ENCODE measurements at places on chromosomes 12 and 14. TPM values are rescaled to one million over a fixed set of nuclear protein-coding genes. Genes with fewer than 3 reads are reported as not detected.

The KRT2 gene
- not detected for total RNA-seq

The LTB4R gene
- total RNA-seq, result 6.7 TPM

The C12orf56 gene
- 9.2 TPM for total RNA-seq

The RAB5B gene
- 143 TPM for total RNA-seq

The FLRT2 gene
- total RNA-seq, result 205 TPM

The KRT5 gene
- 2.6 TPM for total RNA-seq

DNA sequence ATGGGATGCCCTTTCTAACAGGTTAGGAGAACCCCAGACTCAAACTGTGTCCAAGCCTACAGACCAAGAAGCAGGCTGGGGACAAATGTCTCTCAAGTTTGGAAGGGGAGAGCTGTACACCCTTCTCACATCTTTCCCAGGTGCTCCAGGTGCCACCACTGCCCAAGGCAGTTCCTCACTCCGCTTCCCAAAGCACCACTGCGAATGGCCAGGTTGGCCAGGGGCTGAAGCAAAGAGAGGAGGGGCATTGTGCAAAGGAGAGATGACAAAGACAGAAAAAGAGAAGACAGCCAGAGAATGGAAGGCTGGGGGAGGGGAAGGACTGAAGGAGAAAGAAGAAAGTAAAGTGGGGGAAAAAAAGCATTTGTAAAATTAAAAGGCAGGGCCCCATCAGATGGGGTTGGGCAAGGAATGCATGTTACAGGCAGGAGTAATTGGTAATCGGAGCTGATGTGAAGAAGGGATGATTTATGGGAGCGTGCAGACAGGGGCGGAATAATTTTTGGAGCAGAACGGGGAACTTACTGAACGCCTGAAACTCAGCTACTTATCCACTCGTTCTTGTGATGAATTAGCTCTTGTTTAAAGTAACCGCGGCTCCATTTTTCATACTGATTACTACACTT lies 165.8 kb downstream of the ESRRB start:
- no peak for DNase-seq

DNA sequence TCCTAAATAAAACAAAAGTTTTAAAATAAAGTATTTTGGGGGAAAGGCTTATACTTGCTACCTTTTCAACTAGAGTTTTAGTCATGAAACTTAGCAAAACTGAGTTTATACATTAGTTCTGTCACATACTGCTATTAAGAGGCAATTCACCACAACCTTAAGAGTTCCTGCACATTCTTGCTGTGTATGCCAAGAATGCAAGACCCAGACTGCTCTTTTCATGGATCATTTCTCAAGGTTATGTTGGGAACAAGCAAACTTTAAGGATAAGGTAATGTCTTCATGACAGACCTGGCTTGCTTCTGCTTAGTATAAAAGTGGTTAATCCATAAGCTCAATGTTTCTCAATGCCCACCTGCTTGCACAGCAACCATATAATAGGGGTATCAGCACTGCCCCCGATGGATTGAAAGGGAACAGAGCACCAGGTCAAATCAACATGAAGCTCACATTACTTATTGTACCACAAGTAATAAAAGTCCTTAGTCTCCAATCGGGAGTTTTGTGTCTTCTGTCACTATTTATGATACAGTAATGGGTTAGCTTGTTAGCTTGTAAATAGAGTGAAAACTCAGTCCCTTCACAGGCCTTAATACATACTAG lies 67.6 kb downstream of the KIF21A start:
- no peak for DNase-seq

GRCh38 chr12:117836999-117837736 lies 131.6 kb downstream of the KSR2 start:
- DNase-seq, result peak; percentile 90

GRCh38 chr12:45216983-45217485 lies 1.1 kb downstream of the ANO6 start:
- DNase-seq, result no peak

GRCh38 chr14:69501423-69501838 lies 16.9 kb downstream of the PLEKHD1 start:
- no peak for DNase-seq

DNA sequence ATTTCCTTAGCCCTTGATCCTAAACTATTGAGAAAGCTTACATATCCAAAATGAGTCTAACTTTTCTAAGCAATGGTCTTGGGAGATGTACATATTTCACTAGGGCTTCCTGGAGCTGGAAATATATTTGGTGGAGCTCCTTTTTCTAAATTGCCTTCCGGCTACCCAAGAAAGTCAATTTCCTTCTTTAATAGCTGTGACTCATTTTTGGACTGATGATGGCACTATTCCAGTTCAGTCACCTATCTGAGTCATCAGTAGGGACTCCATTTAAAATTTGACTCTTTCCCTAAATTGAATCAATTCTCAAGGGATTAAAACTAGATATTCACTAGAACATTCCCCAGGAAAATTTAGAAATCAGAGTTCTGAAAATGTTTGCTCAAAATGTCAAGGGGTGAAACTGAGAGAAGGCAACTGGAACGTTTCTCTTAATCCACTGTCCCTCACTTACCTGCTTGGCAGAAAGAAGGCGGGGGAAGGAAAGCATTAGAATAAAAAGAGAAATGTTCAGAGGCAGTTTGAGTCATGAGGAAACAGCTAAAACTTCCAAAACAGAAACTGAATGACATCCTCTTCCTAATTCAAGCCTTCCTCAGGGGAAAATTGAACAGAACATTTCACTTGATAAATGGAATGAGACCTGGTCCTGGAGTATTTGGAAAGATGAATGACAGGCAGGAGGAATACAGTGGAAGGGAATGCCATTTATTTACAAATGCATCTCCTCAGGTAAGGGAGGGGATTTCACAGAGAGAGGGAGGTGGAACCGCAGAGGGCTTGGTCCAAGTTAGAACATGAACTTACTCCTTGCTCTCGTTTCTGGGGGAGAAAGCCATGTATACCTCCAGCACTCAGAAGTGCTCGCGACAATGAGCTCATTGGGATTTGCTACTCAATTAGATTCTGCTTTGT lies 91.2 kb downstream of the RGS6 start:
- DNase-seq, result no peak

- DNase-seq, result no peak
These were observed 279.4 kb downstream of the CACNA1C start for GRCh38 chr12:2332236-2332635.
